Astrocyte of the spinal cord (primary cell): ENCODE measurements at places on chromosomes 4 and X.

DNA sequence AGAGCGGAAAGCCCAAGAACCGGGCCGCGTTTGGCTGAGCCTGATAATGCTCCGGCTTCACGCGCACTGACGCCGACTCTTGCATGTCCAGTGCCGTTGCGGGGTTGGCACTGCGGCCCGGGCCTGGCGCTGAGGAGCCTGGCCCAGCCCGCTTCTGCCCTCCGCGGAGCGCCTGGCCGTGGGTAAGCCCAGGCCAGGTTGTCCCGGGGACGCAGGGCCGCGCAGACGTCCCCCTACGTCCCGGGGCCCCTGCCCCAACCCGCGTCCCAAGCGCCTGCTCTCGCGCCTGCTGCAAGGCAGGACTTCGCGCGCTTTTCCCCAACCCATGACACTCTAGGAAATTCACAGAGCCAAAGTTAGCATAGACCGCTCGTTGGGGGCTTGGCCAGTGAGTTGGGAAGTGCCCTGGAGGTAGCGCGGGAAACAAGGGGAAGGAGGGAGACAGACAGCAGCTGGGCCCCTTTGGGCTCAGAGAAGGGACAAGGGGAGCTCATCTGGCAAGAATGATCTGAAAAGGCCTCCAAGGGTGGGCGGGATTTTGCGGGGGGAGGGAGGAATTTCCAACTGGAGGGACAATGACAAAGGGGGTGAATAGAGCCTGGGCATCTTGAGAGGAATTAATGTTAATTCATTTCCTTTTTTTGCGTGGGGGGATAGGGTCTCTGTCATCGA, 665 bp upstream of the LRPAP1 start:
- DNase-seq = no peak

GRCh38 chr4:30460818-30461217, 259.4 kb upstream of the PCDH7 start:
- DNase-seq = no peak

- peak; percentile 40 for DNase-seq
These were observed 85.3 kb upstream of the RBPJ start for GRCh38 chr4:26235500-26235899.

GRCh38 chr4:183413234-183414200, 30.9 kb upstream of the CDKN2AIP start:
- DNase-seq = no peak

GRCh38 chr4:10085386-10085785, 31.2 kb downstream of the WDR1 start:
- no peak for DNase-seq

GRCh38 chr4:10866666-10867065, 182.1 kb upstream of the CLNK start:
- no peak for DNase-seq

DNA sequence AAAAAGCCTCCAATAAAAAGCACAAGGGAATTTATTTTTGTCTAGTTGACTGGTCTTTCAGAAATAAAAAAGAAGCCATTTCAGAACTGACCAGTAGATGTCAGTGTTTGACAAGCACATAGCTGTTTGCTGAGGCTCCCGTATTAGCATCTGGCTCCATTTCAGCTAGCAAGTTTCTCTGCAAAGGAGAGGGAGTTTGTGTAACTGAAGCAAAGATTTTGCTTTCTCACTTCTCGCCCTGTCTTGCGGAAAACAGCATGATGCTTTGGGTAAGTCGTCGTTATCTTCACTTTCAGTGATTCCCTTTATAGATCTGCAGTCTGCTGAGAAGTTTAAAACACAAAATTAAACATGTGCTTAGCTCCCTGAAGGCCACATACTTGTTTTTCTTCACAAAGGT, 85.5 kb downstream of the CT47B1 start:
- DNase-seq = peak; percentile 81

GRCh38 chr4:37219990-37220389, 24.6 kb upstream of the NWD2 start:
- DNase-seq = no peak

GRCh38 chr4:14924076-14924811, 78.0 kb upstream of the CPEB2 start:
- DNase-seq = no peak

- peak; percentile 87 for DNase-seq
These were observed 345.9 kb upstream of the NOCT start for GRCh38 chr4:138669479-138670315.

DNA sequence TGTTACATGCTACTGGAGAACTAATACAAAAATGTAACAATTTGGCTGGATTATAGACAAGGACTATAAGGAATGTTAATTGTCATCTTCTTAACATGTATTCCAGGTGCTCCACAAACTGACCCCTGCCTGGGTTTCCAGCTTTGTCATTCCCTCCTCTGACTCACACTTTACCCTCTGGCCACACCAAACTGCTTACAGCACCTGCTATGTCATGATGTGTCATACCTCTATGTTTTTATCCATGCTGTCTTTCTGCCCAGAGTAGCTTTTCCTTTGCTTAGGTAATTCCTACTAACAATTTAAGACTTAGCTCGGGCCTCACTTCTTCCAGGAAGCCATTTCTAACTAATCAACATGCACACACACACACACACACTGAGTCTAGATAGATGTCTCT, 14.0 kb upstream of the SHROOM4 start:
- DNase-seq = peak; percentile 50

DNA sequence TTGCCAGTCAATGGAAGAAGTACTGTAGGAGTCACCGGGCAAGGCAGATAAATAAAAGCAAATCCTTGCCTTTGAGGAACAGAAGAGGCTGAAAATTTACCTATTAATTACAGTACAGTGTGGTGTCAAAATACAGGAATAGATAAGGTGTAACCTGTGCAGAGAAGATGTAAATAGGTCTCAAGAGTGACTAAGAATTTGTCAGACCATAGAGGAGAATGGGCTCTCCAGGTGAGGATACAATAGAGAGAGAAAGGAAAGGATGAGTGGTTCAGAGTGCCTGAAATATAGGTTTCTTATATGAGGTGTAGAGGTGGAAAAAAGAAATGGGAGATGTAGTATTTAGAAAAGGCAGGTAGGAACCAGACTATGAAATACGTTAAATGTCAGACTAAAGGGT, 801 bp upstream of the ZC4H2 start:
- no peak for DNase-seq

GRCh38 chr4:102624505-102624904, 123.3 kb downstream of the NFKB1 start:
- no peak for DNase-seq

DNA sequence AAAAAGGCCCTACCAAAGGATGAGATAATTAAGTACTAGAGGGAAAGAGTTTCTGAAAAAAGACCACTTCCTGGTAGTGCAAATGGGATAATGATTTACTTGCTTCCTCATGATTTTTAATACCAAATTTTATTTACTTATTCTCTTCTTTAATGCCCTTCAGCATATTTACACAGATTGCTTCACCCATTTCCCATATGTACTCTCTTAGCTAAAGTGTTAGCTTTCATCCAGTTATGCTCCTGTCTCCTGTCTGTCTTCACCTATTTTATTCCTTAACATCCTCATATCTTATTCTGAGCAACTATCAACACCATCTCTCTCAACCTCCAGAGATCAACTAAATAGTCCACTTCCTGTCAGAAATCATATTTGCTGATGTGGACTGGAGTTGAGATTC, 183.2 kb upstream of the HS3ST1 start:
- DNase-seq = no peak

- no peak for DNase-seq
These were observed 226.1 kb downstream of the ANKRD50 start for GRCh38 chr4:124486423-124486822.

DNA sequence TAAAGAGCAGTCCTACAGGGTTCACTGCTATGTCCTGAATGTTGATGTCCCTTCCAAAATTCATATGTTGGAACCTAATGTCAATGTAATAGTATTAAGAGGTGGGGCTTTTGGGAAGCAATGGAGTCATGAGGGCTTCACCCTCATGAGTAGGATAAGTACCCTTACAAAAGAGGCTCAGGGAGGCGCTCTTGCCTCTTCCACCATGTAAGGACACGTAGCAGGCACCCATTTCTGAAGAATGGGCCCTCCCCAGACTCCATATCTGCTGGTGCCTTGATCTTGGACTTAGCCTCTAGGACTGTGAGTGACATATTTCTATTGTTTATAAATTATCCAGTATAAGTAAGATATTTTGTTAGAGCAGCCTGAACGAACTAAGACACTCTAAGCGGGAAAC, 15.8 kb downstream of the MED28 start:
- no peak for DNase-seq

DNA sequence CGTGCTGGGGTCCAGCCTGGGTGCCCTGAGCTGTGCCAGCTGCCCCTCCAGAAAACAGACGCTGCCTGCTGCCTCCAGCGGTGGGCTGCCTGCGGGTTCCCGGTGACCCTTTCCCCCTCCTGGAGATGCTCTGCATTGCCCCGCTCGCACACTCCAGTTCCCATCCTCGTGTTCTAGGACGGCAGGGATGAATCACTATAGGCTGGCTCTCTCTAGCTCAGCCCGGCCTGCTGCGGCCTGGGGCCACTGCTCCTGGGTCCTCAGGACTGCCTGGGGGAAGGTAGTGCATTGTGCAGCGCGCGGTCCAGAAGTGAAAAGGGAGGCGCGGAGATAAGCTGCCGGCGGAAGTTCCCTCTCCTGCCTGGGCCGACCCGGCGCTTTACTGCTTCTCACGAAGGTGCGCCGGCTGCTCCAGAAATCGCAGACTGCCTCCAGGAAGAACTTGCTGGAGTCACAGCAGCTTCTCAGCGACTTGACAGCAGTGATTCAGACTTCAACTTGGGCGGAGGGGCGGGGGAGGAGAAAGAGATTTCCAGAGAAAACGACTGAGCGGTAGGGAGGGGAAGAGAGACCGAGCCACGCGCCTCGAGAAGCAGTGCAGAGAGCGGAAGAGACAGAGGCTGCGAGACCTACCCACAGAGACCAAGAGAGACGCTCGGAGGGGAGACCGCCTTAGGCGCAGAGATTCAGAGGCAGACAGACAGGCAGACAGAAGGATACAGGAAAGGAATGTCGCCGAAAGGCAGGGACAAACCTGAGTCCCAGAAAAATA, 6.7 kb upstream of the MSX1 start:
- DNase-seq = peak; percentile 67

DNA sequence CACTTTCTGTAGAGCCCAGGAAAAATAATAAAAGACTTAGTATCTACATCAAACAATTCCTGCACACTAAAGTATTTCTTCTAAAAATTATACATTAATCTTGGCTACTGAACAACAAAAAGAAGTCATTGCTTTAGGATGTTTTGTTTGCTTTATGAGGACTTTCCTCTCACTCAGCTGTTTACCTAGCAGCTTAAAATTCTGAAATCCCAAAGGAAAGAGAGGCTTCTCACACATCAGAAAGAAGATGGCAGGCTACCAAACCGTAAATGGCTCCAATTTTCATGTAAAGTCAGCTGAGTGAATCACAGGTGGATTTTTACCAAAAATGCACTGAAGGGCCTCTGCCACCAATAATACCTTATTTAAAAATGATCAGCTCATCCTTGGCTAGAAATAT, 9.0 kb upstream of the TRPC3 start:
- DNase-seq = no peak

- DNase-seq = no peak
These were observed 20.6 kb upstream of the FGFBP2 start for GRCh38 chr4:15983610-15984009.

GRCh38 chr4:105767579-105767978, 59.0 kb downstream of the GSTCD start:
- DNase-seq = no peak

DNA sequence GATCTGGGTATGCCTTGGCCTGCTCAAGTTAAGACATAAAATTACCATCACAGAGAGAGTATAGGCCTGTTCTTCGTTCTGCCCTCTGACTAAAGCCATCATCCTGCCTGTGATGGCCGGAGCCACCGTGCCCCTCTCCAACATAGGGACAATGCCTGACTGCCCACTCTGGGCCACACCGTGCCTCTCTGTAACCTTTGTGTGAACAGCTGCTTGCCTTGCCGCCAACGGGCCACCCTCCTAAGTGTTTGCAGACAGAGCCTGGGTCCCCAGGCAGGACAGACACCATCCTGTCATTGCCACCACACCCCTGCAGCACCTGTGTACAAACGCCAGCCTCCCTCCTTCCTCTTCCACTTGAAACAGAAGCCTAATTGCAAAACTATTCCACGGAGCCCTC, 298.7 kb upstream of the TENM3 start:
- DNase-seq = no peak

GRCh38 chr4:138693526-138693925, 322.1 kb upstream of the NOCT start:
- no peak for DNase-seq

GRCh38 chr4:155805016-155805415, 46.2 kb downstream of the GUCY1B1 start:
- peak; percentile 81 for DNase-seq

GRCh38 chrX:140762061-140762460, 52.5 kb downstream of the LINC00632 start:
- peak; percentile 68 for DNase-seq

GRCh38 chrX:141941234-141941633, 37.5 kb downstream of the MAGEC1 start:
- no peak for DNase-seq

DNA sequence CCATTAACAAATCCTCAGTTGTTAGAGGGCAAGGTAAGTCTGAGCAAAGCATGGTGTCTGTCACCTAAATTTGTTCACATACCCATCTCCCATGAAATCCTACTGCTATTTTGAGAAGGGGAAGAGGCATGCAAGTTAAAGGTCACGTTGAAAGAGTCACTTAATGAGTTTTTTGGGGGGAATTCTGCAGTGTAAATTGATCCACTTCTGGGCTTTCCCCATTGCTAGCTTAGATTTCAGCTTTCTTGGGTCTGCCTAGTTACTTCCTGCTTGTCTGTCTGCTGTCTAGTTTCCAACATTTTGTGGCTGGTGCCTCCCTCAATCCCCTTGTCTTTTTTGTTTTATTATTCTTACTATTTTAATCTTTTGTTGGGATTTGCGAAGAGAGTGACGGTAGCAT, 32.0 kb downstream of the CEP135 start:
- no peak for DNase-seq

- no peak for DNase-seq
These were observed 236.2 kb upstream of the HAND2 start for GRCh38 chr4:173766171-173766600.

DNA sequence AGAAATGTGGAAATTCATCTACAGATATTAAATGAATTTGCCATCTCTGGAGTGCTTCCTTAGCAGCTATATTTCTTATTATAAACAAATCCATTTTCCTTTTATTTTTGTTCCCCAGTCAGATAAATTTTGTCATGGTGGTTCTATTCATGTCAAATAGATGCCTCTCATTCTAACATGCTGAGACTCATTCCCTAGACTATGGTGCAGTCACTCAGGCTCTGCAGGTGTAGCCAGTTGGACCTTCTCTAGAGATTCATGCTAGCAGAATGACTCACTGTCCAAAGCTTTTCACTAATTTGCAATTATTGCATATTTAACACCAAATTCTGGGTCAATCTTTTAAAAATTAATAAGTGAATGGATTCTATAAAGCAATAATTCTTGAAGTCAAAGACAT, 1392.7 kb downstream of the PCDH7 start:
- DNase-seq = no peak

GRCh38 chrX:106692425-106693065, 34.0 kb upstream of the RNF128 start:
- DNase-seq = no peak

DNA sequence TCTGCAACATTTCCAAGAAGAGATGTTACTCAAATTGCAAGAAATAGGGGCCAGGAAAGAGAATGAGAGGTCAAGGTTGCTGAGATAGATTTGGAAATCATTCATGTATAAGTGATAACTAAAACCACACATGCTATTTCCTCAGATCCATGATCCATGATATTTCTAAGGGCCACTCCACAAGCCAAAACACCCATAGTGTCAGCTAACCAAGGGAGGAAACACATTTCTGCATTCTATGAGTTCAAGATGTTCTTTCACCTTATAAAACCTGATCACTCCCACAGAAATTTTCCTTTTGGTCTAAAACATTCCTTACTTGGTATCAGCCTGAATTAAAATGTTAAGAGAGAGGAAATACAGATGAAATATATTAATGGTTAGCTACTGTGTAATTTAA, 47.2 kb downstream of the TBCK start:
- DNase-seq = no peak
